Omental fat pad (tissue), 4 donors: ENCODE measurements at places on chromosomes 5 and 9.

- DNase-seq: no peak
Observed at GRCh38 chr5:87029951-87030350, 237.7 kb upstream of the RASA1 start.

GRCh38 chr9:109488791-109489492, 9.2 kb downstream of the PTPN3 start:
- DNase-seq: no peak

DNA sequence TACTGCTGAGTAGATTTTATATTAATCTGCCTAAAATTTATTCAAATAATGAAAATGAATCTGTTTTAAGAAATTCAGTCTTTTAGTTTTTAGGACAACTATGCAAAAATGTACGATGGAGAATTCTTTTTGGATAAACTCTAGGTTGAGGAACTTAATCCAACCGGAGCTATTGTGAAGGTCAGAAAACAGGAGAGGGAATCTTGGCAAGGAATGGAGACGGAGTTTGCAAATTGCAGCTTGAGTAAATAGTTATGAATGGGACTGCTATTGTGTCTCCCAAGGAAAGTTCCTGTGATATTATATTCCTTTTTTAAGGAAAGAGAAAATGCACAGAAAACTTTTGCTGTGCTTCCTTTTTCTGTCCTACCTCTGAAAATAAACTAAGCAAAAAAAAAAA, 67.9 kb downstream of the IQGAP2 start:
- DNase-seq: no peak

DNA sequence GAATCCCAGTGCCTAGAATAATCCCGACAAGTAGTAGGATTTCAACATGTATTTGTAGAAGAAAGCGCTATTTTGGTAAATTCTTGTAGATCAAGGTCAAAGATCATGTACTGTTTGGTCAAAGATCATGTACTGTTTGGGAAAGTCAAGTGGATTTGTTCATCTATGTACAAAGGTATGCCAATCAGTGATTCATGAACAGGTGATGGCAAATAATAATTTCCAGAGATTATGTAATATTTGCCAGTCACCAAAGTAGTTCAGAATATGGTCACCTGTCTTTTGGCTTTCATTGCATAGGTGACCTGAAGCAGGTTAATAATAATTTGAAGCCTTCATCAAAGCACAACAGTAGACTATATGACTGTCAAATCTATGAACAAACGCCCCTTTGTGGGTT, 398.2 kb downstream of the EFNA5 start:
- no peak for DNase-seq

- no peak for DNase-seq
Observed at GRCh38 chr9:130445268-130445983, 665 bp downstream of the ASS1 start.

DNA sequence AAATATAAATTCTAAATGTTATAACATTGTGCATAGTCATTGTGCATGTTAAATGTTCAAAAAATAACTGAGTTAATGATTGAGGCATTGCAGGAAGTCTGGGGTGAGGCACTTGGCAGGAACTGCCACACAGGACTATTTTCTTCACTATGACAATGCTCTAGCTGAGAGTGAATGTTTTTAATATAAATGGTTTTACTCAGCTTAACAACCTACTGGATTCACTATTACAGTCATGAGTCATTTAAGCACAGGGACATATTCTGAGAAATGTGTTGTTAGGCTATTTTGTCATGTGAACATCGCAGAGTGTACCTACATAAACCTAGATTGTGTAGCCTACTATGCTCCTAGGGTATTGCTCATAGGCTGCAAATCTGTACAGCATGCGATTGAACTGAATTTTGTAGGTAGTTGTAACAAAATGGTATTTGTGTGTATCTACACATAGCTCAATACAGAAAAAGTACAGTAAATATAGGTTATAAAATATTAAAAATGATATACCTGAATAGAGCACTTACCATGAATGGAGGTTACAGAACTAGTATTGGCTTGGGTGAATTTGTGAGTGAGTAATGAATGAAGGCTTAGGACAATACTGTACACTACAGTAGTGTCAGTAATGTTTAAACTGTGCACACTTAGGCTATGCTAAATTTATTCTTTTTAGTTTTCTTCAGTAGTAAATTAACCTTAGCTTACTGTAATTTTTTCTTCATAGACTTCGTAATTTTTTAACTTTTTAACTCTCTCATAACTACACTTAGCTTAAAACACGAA, 346.1 kb upstream of the PTGER4 start:
- DNase-seq: no peak

- no peak for DNase-seq
Observed at GRCh38 chr9:78035383-78035993, 3.9 kb upstream of the GNAQ start.

GRCh38 chr5:136979131-136979530, 520.0 kb downstream of the SPOCK1 start:
- no peak for DNase-seq

- peak; percentile 60 for DNase-seq
Observed at GRCh38 chr9:16335788-16336580, 534.5 kb downstream of the BNC2 start.

DNA sequence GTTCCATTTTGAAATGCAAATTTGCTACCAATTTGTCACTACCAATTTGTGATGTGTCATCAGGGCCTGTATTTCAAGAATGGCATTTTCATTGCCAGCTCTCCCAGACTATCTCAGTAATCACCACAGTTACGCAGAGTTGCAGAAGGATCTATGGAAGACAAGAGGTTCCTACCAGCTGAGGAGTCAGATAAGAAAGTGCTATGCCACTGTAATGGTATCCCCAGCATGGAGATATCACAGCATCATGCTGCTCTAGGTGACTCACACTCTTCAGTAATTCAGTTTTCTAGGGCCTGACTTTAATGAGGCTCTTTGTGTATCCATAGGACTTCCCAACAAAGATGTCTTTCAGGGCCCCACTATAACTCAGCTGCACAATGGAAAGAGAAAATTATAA, 490.3 kb downstream of the ARHGEF28 start:
- DNase-seq: no peak

- DNase-seq: no peak
Observed at GRCh38 chr5:2866662-2867372, 115.3 kb upstream of the IRX2 start.

DNA sequence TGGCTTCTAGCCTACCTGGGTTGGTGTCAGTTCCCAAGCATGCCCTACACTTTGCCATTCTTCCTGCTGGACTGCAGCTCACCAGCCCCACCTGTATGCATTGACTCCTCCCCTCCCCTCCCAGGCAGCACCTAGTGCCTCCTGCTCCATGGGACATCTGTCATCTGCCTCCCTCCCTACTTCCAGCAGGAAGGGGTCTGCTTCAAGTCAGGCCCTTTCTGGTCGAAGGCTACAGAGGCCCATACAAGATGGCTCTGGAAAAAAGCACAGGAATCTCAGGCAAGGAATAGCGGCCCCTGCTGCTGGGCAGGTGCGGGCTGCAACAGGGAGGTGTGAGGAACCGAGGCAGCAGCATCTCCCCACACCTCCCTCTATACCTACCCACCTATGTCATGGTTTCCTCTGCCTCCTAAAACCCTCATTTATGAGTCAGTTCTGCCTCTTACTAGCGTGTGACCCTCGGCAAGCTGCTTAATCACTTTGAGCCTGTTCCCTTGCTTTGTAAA, 19.7 kb downstream of the WWC1 start:
- DNase-seq: no peak

- DNase-seq: no peak
Observed at GRCh38 chr9:133533857-133534256, 647 bp upstream of the ADAMTSL2 start.

DNA sequence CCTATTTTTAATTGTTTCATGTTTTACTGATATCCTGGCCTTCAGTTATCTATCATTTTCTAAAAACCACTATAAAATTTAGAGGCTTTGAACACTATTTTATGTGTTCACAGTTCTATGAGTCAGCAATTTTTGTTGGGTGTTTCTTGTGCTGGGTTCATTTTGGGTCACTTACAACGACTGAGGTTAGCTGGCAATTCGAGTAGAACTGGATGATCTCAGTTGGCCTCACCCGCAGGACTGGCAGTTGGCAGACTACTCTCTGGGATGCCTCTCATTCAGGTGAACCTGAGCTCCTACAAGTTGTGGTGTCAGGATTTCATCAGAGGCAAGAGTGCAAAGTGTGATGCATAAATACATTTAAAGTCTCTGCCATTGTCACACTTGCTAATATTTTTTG, 151.0 kb upstream of the PAPPA start:
- no peak for DNase-seq

- no peak for DNase-seq
Observed at GRCh38 chr9:89367726-89368437, 49.6 kb downstream of the SECISBP2 start.

- no peak for DNase-seq
Observed at GRCh38 chr9:133901184-133901835, 90.8 kb downstream of the VAV2 start.

DNA sequence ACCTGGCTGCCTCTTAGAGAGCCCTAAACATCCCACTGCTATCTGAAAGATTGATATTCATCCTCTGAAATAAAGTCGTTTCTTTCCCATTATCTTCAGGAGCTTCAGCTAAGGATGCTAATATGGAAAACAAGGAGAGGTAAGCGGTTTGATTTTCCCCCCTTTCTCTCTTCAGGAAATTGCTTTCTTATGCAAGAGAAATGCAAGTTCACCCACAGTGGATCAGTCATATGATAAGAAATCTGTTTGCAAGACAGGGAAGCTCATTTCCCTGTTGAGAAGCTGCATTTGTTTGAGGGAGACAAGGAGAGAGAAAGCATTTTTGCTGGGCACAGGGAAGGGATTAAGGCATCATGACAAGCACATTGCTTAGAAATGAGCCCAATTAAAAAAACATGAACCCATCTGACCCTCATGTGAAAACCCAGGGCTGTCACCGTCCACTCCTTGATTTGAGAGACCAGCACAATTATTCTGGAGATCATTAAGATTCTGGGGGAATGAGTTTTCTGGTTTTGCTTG, 53.7 kb upstream of the BOD1 start:
- DNase-seq: no peak
